Uterus (tissue), 4 donors: ENCODE measurements at places on chromosomes 2 and 18. TPM values are rescaled to one million over a fixed set of nuclear protein-coding genes. Genes with fewer than 3 reads are reported as not detected.

VWA3B gene
- total RNA-seq: not detected

DNA sequence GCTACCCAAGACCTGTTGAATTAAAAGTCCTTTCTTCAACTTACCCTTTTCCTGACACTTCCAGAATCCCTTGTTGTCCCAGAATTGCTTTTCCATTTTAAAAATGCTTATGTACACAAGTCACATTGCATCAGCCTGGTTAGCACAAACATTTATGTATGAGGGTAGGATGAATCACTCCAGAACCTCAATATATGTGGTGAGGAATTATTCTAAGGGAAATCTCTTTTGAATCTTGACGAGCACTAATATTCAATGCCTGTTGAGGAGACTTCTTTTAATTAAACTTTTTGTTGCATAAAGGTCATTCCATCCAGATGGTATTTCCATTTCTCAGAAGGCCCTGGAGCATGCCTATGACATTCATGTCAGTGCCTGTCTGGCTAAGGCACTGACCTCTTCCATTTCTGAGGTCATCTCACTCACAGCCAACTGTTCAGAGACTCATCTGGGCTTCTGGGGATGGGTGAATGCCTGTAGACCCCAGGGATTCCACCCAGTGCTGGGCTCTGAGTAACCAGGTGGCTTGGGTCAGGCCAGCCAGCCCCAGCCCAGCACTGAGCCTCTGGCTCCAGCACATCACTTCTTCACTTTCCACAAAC lies 28.2 kb downstream of the ACMSD start:
- no peak for DNase-seq

- peak; percentile 51 for DNase-seq
Measured at GRCh38 chr2:168191955-168192785, 55.2 kb downstream of the STK39 start.

DNA sequence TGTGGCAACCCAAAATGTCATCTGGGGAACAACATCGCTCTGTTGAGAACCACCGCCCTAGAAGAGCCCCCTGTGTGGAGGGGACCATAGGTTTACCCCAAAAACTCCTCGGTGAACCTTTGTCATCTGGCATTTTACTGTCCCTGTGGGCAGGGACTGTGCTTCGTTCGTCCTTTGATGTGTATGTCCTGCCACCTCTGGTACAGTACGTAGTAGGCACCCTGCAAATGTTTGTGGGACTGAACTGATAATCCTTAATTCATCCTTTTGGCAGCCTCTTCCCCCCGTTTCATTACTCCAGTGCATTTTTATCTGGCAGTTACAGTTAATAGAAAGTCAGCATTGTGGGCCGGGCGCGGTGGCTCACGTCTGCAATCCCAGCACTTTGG lies 728 bp downstream of the NAPG start:
- no peak for DNase-seq

TUBA3E gene
- 12.8 TPM for total RNA-seq

GRCh38 chr2:217337771-217338170 lies 477.9 kb upstream of the TNP1 start:
- no peak for DNase-seq
